ENCODE measurements at places on chromosomes 3 and 15.

- no peak for ATAC-seq
These were observed 44.1 kb downstream of the TNIK start for GRCh38 chr3:171416061-171416460.

DNA sequence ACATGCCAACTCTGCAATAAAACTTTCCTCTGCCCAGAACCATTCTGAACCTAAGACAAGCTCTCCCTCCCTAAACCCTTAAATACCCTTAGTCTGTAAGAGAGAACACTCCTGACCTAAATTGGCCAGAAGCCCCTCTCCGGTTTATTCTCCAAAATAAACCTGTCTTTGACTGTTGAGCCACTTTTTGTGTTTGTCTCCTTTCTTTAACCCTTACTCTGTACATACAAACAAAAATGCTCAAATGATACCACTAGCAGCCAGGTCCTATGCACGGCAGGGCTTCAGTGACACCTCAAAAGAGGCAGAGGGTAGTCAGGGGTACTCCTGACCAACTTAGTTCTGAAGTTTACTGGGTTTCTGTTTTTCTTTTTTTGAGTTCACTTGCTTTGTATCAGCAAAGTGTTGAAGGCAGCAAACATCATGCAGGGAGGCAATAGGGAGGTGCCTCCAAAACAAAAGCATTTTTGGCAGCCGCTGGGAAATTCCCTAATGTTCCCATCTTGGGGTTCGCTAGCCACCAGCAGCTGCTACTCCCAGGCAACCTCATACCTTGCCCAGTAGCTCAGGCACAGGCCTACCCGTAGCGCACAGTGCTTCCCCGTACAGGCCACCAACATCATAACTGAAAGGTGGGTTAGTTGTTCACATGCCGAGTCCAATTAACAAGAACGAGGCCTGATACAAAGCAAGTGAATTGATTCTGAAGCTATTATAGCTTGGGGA, 62.9 kb upstream of the GCNT3 start:
- no peak for ATAC-seq

DNA sequence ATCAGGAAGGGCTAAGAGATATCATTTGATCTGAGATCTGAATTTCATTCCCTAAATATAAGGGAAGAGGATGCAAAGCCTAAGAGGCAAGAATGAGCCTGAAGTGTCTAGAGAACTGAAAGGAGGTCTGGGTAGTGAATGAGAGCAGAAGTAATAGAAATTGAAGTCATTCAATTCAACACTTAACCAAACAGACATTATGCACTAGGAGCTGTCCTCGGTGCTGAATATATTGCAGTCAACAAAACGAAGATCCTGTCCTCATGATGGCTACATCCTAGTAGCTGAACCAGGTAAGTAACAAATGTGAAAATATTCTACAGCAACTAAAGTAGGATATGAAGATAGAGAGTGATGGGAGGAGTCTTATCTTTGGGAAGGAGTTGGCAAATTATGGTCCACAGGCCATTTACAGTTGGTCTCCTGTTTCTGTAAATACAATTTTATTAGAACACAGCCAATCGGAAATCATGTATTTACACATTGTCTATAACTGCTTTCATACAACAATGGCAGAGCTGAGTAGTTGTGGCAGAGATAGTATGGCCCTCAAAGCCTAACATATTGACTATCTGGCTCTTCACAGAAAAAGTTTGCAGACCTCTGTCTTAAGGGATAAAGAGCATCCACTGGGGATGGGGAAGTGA, 192.9 kb upstream of the CADPS start:
- ATAC-seq: no peak

DNA sequence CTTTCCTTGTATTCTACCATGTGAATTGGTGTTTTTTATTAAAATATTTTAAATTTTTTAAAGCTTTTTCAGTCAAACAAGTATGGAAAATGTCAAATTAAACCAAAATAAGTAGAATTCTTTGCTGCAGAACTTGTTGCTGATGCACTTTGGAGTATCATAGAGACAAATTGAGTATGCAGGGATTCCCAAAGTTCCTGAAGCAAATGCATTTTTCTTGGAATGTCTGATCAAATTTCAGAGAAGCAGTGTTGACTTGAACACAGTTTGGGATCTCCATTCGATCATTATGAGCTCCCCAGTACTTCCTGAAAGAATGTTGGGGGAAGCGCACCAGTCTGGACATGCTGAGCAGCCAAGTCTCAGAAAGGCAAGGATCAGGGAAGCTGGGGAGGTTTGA, 517.8 kb upstream of the CFAP20DC start:
- ATAC-seq: no peak

- no peak for ATAC-seq
These were observed 186.1 kb downstream of the FMN1 start for GRCh38 chr15:33008284-33008995.

GRCh38 chr3:171804618-171805389, 5.5 kb downstream of the PLD1 start:
- ATAC-seq: no peak

DNA sequence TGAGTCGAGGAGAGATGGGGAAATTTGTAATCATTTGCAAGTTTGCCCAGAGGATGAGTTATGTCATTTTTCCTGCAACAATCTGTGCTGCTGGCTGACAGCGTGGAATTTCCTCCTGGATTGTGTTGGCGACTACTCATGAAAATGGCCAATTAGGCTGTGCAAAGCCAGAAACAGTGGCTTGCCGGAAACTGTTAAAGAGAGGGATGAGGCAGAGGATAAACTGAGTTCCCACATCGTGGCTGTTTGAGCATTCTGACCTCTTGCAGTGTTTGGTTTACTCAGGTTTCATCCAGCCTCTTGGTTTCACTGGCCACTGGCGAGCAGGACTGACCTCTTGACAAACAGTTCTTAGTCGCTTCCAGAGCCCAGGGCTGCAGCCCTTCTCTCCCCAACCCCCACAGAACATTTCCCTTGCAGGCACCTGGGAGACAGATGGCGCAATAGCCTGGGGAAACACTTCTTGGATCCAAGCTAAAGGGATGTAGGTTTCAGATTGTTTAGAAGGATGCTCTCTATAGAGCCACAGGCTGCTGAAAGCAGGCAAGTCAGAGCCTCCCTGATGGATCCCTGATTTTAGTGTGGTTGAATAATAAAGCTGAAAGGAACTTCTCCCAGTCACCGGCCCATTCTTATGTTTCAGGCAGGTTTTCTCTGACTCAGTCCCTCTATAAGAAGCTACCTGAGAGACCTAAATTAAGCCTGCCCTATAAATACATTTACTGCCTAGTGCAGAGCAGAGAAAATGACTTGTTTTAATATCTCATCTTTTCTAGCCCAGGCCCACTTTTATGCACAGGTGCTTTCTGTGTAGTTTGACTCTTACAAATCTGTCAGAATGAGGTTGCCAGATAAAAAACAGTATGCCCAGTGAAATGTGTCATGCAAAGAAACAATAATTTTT, 92.8 kb upstream of the UBE2E1 start:
- peak; percentile 15 for ATAC-seq

DNA sequence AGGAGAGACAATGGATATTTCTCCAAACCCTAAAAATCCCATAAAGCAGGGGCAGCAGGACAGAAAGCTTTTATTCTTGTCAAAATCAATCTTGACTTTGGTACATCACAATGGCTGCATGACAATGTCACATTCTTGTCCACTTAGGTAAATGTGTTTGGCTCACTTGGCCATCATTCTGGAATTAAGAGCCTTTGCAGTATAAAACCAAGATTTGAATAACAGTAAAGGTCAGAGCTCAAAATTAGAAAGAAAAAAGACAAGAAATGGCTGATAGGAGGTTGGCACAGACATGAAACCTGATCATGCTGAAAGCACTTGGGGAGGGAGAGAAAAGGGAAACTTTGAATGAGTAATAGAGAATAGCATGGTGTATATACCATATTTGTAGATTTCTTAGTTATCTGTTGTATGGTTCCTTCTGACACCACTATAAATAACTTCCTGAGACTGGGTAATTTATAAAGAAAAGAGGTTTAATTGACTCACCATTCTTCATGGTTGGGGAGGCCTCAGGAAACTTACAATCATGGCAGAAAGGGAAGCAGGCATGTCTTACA, 158.5 kb upstream of the SGO1 start:
- no peak for ATAC-seq

DNA sequence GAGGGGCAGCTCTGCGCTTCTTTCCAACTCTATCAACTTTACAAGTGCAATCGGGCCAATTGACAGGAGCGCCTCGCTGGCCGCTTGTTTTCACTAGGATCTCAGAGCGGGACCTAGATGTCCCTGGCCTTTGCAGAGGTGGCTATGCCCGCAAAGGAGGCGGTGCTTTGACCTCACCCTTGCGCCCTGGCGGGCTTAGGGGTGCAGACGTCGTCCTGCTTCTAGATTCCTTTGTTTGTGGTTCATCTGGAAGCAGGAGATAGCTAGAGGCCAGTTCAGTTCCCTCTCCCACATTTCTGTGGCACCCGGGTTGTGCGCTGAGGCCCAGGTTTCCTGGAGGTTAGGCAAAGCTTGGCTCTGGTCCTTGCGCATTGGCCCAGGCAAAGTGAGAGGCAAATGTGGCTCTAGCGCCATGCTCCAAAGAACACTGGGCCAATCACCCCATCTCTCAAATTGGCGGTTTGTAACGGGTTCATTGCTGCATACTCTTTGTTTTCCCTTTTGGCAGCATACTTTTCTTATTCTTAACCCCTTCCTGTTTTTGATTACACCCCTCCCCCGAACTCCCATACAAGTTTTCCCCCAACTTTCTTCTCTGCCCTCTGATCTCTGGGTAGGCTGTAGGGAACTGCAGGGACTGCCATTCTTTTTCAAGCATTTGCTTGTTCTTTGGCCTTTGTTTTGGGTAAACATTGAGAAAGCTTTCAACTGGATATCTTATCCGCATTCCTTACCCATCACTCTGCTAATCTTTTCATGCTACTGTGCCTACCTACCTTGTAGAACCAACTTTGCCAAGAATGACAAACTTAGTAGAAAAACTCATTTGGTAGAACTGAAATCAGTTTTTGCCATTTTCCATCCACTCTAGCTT, 1.4 kb downstream of the PPM1L start:
- ATAC-seq: no peak

DNA sequence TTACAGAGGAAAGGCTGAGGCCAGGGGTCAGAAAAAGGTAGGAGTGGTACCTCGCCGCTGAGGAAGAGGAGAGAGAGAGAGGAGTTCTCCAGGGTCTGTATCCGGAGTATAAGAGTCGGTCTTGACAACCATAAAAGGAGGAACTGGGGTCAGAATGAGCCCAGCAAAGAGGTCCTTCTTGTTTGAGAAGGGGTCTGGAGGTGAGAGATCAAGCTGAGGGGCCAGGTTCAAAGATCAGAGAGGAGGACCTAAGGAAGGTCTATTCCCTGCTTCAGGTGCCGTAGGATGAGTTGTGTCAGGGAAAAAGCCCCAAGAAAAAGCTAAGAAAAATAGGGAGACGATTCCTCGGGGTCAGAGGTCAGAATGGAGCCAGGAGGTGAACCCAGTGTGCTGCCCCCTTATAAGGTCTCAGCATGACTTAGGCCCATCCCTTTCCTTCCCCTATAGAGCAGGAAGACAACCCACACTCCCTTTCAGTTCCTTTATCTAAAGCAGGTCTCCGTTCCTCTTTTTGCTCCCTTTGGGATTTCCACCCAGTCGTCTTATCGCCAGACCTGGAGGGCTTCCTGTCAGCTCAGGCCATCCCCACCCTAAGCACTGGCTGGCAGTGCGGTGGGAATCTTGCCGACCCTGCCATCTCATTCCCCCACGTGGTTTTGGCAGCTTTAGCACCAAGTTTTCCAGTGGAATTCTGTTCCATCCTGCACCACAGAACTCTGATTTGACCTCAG, 651 bp downstream of the MTMR14 start:
- peak; percentile 38 for ATAC-seq

DNA sequence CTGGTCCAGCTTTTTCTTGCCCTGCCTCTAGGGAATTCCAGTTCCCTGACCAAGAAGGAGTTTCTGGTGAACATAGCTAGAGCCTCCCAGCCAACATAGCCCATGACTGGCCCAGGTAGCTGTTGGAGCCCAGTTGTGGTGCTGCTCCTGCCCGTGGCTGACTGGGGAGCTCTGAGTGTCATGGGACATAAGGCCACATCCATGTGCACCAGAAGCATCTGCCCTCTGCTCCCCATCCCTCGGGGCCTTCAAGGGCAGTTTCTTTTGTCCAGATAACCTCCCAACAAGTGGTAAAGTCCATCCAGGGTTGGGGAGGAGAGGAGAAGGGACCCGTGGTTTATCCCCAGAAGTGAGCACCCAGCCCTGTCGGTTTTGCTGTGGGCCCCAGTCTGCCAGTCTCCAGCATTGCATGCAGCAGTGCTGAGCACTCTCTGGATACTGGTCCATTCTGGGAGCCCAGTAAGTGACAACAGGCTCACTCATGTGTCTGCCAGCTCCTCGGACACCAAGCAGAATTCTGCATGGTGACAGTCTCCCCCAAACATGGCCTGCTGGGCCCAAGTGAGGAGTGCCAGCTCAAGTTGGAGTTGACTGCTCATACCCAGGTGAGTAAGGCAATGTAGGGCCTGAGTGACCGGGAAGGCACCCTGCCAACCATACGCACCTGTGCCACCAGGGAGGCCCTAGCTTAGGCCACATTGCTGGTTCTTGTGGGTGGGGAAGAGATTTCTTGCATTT, 28.8 kb downstream of the ACAA1 start:
- no peak for ATAC-seq

- no peak for ATAC-seq
These were observed 27.0 kb downstream of the PSTPIP1 start for GRCh38 chr15:77021803-77022381.

DNA sequence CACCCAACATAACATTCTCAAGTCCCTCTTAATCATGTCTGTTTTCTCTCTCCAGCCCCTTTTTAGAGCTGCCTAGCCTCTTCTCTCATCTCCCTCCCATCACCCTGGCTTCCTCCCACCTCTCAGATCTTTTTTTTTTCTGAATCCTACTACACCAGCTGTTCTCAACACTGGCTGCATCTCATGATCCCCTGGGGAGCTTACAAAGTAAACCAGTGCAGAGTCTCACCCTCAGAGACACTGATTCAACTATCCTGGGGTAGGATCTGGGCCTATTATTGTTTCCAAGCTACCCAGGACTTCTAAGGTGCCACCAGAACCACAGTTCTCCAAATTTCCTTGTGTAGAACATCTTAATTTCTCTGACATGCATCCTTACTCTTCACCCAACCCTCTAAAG, 50.3 kb upstream of the ACAN start:
- ATAC-seq: no peak

DNA sequence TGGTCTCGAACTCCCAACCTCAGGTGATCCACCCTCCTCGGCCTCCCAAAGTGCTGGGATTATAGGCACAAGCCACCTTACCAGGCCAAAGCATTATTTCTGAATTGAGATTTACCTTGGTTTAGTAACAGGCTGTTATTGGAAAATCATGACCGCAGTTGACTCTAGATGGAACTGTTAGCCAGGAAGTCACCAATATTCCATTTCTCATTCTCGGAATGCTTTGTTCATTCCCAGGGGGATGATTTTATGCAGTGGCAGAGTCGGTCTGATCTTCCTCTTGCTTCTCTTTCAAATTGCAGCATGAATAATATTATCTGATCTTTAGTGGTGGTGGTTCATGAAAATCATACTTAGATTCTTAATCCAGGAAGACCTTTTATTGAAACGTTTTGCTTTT, 195.5 kb upstream of the MBNL1 start:
- no peak for ATAC-seq
